BJ (cell line): ENCODE measurements at places on chromosomes 5 and 9. TPM values are rescaled to one million over a fixed set of nuclear protein-coding genes. Genes with fewer than 3 reads are reported as not detected.

GRCh38 chr9:82154573-82154972 is 166.0 kb downstream of the SPATA31D1 start:
- DNase-seq = no peak

GRCh38 chr9:136700959-136701667 is 11.3 kb upstream of the DIPK1B start:
- DNase-seq = no peak

DNA sequence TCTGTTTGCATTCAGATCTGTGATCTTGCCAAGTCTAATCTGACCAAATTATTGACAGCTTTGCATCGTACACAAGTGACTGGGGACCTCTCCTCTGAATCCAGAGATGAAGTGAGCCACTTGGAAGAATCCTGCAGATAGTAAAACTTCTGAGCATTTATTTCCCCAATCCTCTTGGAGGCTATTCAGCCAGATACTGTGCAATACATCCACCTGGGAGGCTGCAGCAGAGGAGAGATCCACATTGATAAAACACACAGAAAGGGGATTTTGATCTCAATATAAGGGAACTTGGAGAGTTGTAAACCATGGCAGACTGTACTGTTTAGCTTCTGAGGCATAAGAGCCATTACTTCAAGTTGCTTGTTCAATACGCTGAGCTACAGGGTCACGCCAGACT is 654.6 kb downstream of the MTRR start:
- no peak for DNase-seq

DNA sequence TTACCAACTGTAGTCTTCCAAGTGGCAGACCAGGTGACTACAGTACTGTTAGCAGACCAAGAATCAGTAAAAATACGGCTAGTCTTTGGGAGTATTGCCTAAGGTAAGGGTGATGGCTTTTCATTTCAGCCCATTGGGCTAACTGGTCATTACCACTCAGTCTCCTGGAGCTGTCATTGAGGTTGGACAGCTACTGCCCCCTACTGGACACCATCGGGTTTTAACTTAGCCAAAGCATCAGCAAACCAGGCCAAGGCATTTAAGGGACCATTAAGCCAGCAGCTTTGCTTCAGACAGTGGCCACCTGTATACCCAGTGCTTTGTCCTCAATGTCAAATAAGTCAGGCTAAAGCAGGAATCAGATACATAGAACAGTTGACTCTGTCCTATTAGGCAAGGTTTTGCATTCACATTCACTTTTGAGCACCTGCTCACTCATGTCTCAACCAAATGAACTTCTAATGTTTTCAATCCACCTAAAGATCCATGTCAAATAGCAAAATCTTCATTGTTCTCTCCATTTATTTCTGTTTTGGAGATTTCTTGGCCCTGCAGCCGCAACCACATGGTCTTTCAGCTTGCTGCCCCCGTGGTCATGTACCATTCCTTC is 117.2 kb downstream of the INVS start:
- no peak for DNase-seq

DNA sequence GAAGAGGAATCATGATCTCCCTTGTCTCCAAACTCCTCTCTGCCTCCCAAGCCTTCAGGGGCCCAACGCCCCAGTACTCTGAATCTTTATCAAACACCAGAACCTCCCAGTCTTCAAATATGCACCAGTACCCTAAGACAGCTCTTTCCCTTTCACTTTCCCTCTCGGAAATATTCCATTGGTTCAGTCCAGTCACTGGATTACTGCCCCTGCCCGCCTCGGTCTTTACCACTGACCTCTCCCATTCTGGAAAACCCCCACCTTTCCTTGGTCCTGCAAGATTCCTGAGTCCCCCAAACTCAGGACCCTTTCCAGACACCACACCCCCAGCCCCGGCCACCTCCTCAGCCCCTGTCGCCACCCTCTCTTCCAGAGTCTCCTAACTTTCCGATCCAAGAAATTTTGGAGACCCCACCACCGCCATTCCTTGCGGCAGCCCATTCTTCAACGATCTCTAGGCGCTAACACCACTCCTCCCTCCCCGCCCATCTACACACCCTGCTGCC is 674 bp downstream of the C5orf15 start:
- no peak for DNase-seq

GRCh38 chr5:133253070-133253469 is 201.3 kb downstream of the HSPA4 start:
- no peak for DNase-seq

FBN2 gene
- polyA plus RNA-seq = 141 and 157 TPM in 2 replicates

FOXD4L6 gene
- polyA plus RNA-seq = not detected in 2 replicates

HSD17B3 gene
- 0.05 TPM in 1 of 2 replicates, not detected in the other for polyA plus RNA-seq

ADAMTSL1 gene
- 12.6 and 17.2 TPM in 2 replicates for polyA plus RNA-seq

TXNDC8 gene
- polyA plus RNA-seq = not detected in 2 replicates

LRRC19 gene
- polyA plus RNA-seq = not detected in 2 replicates

CDX1 gene
- polyA plus RNA-seq = 0.39 and 0.97 TPM in 2 replicates

FOXD4L3 gene
- polyA plus RNA-seq = not detected in 2 replicates

SHROOM1 gene
- 6.4 and 8.5 TPM in 2 replicates for polyA plus RNA-seq
